ENCODE measurements at places on chromosomes 2 and 18.

DNA sequence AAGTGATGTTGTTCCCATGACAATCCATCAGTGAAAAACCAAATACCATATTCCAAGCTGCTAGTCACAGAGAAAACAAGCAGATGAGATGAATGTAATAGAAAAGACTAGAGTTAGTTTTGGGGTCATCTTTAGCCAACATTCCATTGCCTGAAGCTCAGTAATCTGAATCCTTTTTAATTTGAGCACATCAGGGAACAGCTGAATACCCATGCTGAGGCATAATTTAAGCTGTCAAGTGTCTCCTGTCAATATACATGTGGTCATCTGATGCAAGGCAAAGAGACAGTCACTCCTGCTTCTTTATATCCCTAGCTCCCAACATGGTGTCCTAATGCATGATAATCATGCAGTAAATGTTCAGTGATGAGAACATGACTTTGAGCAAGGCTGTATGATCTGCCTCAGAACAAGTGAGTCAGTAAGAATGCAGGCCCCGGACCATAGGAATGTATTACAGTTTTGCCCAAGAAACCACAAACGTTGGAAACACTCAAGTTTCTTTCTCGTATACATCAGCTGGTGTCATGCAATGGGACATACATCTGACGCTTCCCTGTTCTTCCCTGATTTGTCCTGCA, 48.0 kb downstream of the CDK15 start:
- no peak for DNase-seq

DNA sequence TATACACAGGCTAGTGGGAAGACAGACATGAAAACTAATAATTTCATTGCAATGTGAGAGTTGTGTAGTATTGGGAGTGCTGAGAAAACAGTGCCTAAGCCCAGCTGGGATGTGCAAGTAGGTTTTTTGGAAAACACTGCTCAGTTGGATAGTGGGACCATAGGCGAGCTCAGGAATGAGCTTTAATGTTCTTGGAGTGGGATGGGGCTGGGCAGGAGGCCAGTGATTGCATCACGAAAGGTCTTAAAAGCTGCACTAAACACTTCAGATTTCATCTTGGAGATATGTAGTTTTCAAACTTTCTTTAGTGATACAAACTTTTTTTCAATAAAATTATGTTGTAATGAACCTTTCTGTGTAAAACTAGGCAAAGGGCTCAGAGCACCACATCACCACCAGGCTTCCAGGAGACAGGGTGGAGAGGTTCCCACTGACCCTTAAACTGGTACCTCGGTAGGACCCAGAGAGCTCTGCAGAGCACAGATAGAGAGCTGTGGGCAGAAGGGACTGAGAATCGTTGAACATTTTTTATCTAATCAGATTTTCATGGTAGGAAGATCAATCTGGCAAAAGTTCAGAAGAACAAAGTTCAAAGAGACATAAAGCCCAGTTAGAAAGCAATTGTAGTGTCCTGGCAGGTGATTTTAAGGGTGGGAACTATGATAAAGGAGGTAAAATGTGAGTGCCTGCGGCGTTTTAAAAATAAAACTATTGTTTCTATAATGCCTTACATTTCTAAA, 176.2 kb downstream of the TRABD2A start:
- DNase-seq = no peak

- peak; percentile 11 for DNase-seq
Observed at GRCh38 chr2:127615511-127616166, 30.3 kb upstream of the GPR17 start.

DNA sequence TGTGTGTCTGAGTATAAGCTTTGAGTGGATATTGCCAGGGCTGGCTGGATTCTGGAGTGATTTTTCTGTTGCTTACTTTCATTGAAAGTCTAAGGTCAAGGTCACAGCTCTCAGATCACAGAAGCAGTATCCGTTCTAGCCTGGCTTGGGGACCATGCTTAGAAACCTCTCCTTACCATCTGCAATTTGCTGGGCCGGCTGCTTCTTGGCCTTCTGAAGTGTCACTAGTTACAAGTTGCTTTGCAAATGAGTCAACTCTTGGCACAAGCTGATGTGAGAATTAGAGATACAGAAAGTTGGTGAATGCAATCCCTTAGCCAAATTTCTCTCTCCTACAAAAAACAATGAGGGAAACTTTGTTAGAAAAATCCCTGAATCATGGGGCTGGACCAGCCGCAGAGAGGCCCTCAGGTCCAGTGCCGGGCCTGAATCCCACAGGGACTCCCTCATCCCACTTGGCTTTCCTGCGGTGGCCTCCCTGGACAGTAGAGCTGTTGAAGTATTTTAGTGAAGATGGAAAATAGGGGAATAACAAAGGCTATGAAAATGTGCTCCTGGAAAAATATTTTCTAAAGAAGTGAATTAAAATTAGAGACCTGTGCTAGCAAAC, 92.7 kb upstream of the CNGA3 start:
- no peak for DNase-seq

DNA sequence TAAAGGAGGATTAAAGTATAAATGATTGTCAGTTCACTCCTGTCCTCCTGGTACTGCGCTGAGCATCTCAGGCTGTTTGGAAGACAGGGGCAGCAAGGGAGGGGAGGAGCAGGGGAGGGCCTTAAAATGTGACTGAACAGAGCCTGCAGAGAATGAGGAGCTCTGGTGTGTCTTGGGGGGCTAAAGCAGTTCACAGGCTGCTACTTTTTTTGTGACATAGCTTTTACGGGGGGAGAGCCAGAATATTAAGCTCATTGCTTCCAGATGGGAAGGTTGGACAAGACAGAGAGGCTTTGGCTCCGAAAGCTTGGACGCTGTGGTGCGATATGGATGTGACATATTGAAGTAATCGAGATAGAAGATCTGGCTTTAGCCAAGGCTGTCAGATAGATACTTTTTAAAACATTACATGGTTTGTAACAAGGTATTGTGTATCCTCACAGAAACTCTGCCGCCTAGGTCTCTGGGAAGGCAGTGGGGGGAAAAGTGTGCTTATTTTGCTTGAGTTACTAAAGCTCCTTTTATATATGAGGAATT, 40.5 kb downstream of the RDH14 start:
- DNase-seq = no peak

- DNase-seq = no peak
Observed at GRCh38 chr2:170161516-170162270, 16.3 kb upstream of the MYO3B start.

DNA sequence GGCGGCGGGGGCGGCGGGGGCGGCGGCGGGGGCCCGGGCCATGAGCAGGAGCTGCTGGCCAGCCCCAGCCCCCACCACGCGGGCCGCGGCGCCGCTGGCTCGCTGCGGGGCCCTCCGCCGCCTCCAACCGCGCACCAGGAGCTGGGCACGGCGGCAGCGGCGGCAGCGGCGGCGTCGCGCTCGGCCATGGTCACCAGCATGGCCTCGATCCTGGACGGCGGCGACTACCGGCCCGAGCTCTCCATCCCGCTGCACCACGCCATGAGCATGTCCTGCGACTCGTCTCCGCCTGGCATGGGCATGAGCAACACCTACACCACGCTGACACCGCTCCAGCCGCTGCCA, 644 bp downstream of the ONECUT2 start:
- no peak for DNase-seq

- no peak for DNase-seq
Observed at GRCh38 chr2:226887940-226888339, 52.1 kb downstream of the RHBDD1 start.

DNA sequence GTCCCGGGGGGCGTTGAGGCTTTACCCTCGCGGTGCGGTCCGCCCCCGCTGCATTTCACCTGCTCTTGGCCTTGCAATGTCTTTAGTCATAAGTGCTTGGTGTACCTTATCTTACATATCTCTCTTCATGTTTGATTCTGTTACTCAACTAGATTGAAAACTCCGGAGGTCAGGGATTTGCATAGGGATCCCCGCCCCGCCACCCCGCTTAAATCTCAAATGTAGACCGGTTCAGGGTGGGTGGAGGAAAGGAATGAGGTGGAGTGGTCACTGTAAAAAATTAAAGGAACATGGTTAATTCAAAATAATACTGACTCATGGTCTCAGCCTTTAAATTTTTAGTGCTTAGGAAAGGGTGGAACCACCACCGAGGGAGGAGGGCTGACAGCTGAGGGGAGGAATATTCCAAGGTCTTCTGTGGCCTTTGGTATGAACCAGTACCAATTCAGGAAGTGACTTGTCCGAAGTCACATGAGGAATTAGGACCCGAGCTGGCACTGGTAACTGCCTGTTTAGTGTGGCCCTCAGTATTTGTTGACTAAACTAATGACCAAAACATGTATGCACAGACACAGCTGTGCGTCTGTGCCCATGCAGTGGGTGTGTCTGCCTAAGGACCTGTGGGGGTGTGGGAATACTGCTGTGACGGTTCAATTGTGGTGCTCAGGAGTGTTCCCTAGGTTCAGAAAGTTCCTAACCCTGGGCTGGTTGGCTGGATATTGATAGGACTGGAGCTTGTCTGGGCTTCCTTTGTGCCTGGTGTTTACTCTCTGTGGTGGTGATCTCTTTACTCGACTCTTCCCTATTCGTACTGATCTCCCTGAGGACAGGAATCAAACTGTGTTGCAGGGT, 1.0 kb downstream of the PLEKHB2 start:
- peak; percentile 36 for DNase-seq

DNA sequence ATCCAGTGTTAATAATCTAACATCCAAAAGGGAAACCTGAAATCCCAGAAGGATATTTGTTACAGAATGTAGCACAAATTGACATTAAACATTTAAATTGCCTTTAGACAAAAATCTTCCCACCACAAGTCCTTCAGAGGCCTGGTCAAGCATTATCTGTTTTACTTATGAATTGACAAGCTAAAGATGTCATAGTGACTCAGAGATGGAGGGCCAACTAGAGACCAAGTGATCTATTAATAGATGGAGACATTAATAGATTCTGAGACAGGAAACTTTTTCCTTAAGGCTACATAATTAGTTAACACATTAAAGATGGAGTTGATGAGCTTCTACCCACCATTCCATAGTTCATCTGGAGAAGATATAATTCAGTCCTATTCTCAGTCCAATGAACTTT, 526.2 kb downstream of the IRS1 start:
- DNase-seq = no peak

- no peak for DNase-seq
Observed at GRCh38 chr2:108171657-108172056, 68.1 kb upstream of the SULT1C3 start.

DNA sequence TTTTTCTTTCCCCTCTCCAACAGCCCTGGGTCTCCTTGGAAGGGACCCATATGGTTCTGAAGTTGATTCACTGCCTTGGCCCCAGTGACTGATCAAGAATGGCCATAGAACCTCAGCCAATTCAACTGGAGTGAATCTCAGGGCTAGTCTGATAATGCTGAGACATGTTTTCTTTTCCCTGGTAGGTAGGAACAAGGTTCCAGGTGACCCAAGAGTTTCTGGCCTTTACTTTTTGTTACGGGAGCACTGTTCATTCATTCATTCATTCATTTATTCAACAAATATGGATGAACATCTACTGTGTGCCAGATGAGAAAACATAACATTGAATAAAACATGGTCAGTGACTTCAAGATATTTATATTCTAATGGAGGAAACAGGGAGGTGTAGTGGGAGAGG, 3.1 kb upstream of the ZCCHC2 start:
- no peak for DNase-seq

DNA sequence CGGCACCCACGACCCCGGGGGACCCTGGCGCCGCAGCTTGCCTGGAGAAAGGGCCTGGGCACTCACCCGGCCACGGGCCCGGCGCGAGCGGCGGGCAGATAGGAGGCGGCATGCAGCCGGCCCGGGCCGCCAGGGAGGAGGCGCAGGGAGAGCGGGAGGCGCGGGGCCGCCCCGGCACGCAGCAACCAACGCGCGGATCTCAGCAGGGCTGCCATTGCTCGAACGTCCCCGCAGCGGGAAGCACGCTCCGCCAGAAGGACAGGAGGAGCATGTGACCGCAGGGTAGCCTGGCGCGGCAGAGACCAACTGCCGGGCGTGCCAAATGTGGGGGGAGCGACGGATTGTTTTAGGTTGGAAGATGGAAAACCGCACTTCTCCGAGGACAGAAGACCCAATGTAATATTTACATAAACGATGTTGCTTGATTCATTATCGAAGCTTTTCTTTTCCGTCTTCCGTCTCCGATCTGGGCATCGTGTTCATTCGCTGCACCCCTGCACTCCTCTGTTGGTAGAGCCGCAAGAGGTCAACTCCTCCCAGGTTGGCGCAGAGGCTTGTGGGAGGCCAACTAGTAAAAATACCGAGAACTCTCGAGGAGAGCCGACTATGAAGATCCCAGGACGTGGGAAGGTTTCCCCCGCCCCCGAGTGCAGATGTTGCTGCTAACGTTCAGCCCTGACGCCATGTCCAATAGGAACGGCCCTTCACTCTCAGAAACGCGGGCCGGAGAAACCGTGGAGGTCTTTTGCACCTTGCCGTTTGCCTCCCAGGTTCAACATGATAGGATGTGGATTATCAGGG, at the start of gene LRPPRC:
Gene LRPPRC, minus strand, starts transcription at position 257 of the 801 bp plus-strand sequence. Its CDS starts 42 bp downstream, at position 215.
- peak; percentile 74 for DNase-seq

- DNase-seq = no peak
Observed at GRCh38 chr2:30511122-30512083, 64.4 kb downstream of the LCLAT1 start.

GRCh38 chr2:42085706-42086487, 38.1 kb downstream of the PKDCC start:
- no peak for DNase-seq

DNA sequence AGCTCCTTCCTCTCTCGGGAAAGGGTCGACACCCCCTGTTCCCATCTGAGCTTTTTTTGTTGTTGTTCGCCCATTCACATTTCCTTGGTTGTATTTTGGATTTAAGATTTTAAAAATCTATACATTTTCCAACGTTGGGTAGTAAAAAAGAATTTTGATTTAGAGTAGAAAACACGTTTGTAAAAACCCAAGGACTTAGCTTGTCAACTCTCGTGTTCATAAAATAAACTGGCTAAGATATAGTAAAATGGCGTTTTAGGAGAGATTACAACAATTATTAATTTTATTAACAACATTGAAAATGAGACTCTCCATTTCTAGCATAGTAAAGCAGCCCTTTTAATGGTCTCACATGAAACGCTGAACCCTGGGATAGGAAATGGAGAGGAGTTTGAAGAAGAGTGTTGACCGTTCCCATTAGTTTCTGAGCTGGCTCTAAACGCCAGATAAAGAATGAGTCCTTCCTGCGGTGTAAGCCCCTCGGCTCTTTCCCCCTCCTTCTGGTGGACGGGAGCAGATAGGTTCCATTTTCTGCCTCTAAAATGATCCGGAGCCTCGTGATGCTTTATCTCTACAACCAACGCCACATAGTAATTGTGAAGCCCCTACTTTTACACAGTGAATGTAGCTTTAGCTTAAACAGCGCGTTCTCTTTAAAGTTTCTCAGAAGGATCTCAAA, 24.0 kb upstream of the ZNF516 start:
- no peak for DNase-seq

- no peak for DNase-seq
Observed at GRCh38 chr2:111975053-111975552, 76.7 kb downstream of the MERTK start.

DNA sequence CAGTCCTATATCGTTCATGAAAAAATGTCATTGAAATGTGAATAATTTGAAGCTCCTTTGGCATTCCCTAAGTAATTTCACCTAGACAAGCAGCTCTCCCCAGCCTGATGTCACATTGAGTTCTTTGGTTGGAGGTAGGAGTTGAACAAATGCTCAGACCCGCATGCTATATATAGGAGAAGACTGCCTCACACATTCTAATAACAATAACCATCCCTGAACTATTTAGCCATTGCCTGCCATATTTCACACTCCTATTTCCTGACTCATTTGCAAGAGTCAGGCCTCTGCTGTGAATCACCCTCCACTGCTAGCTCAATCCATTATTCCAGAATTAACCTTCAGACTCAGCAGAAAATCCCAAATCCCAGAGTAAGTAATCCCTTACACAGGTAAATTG, 256.6 kb upstream of the ACVR2A start:
- DNase-seq = no peak

GRCh38 chr2:36485521-36485920, 112.4 kb downstream of the FEZ2 start:
- DNase-seq = no peak

Data from activated B cell treated with CpG ODN at 0.5 μM for 24 hours (primary cell).